ENCODE measurements at places on chromosomes 4 and X. TPM values are rescaled to one million over a fixed set of nuclear protein-coding genes. Genes with fewer than 3 reads are reported as not detected.

GLRB gene
- total RNA-seq = 15.0 TPM

MAPK10 gene
- total RNA-seq = 4.2 TPM

BCORL1 gene
- 1.5 TPM for total RNA-seq

CLIC2 gene
- 0.59 TPM for total RNA-seq

RNF212 gene
- total RNA-seq = 1.8 TPM

RTL9 gene
- total RNA-seq = 0.37 TPM

TEX13D gene
- not detected for total RNA-seq

PLK4 gene
- total RNA-seq = 11.0 TPM

GLRA2 gene
- not detected for total RNA-seq

BGN gene
- total RNA-seq = 34.1 TPM

KCNE5 gene
- total RNA-seq = 0.55 TPM

GDPD2 gene
- not detected for total RNA-seq

GRIA2 gene
- not detected for total RNA-seq

CPXCR1 gene
- not detected for total RNA-seq

BEX1 gene
- 0.89 TPM for total RNA-seq

XAGE1A gene
- not detected for total RNA-seq

PNMA5 gene
- total RNA-seq = not detected

RBM47 gene
- total RNA-seq = 3.2 TPM

PALLD gene
- total RNA-seq = 213 TPM

EVC2 gene
- total RNA-seq = 11.5 TPM

CDKL5 gene
- total RNA-seq = 5.0 TPM

TDO2 gene
- 5.4 TPM for total RNA-seq

PRKG2 gene
- 0.05 TPM for total RNA-seq

AFM gene
- total RNA-seq = not detected

C4orf50 gene
- not detected for total RNA-seq

GPR82 gene
- not detected for total RNA-seq

MAGEA10 gene
- not detected for total RNA-seq

EFHC2 gene
- total RNA-seq = 0.23 TPM

CTSO gene
- total RNA-seq = 15.6 TPM

SOD3 gene
- 16.9 TPM for total RNA-seq

NSUN7 gene
- not detected for total RNA-seq

VCX3A gene
- total RNA-seq = not detected

CITED1 gene
- total RNA-seq = 0.23 TPM

GYPA gene
- total RNA-seq = not detected

USP17L22 gene
- total RNA-seq = not detected

CT45A3 gene
- total RNA-seq = not detected

TCEAL1 gene
- total RNA-seq = 18.1 TPM

MAGEC1 gene
- total RNA-seq = not detected

EDA gene
- total RNA-seq = 0.23 TPM

HTR2C gene
- total RNA-seq = not detected

FAM149A gene
- total RNA-seq = 0.89 TPM

GAGE1 gene
- not detected for total RNA-seq

GLUD2 gene
- 0.92 TPM for total RNA-seq

CCDC158 gene
- under 0.01 TPM for total RNA-seq

STARD8 gene
- total RNA-seq = 0.59 TPM

CNKSR2 gene
- 2.4 TPM for total RNA-seq

SRPK3 gene
- total RNA-seq = under 0.01 TPM

KLB gene
- not detected for total RNA-seq

BEX5 gene
- total RNA-seq = not detected

SUPT20HL2 gene
- total RNA-seq = not detected

FAM47A gene
- total RNA-seq = not detected

FREM3 gene
- total RNA-seq = not detected

ADGRL3 gene
- 0.32 TPM for total RNA-seq

S100P gene
- not detected for total RNA-seq

SPARCL1 gene
- total RNA-seq = not detected

TCEANC gene
- total RNA-seq = 3.9 TPM

MUC7 gene
- total RNA-seq = not detected

NXF2 gene
- total RNA-seq = not detected

EGFL6 gene
- not detected for total RNA-seq

All from smooth muscle cell of the umbilical artery (primary cell).